ENCODE measurements at places on chromosomes 7 and 10.

GRCh38 chr7:70619659-70620058 is 512.3 kb upstream of the GALNT17 start:
- DNase-seq: no peak

DNA sequence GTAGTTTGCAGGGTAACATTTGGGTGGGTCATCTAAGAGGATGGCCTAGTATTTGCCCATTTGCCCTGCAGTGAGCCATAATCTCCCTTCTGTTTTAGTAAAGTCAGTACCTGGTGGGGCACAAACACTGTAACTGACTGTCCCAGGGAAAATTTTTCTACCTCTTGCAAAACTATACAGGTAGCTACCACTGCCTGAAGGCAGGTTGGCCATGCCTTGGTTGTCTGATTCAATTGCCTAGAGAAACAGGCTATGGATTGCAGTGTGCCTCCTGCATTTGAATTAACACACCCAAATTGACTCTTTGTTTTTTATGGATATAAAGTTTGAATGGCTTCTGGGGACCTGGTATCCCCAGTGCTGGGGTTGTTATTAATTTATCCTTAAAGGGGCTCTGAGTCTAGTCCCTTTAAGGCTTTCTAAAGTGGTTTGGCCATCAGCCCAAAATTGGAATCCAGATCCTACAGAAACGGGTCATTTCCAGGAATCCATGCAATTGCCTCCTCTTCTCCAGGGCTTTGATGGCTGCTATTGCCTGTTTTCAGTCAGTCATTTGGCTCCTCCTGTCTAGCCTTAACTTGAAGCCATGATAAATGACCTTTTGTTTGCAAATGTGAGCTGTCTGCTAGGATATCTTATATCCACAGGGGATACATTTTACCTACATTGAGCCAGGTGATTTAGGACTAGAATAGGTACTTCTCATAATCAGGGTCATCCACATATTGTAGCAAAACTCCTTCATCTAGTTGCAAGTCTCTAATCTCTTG is 89.1 kb downstream of the STRA8 start:
- no peak for DNase-seq

DNA sequence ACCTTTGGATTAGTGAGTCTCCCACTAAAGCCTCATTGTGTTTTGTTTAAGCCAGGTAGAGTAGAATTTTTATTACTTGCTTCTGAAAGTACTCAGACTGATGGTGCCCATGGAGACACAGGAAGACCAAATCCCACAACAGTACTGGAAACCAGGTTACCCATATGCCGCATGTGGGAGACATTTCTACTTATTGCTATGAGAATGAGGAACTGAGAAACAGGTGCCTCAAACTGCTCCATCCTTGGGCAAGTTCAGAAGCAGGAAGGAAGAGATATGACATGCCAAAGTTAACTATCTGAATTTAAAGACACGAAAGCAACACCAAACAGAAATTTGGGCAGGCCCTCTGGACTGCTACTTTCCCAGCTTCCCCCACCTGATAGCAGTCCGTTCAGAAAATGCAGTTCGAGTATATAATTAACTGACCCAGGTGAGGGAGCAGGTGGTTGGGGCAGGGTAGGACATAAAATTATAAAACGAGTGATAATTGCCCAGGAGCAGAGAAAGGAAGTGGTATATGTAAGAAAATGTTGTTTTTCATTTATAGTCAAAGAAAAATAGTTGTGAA is 382.3 kb upstream of the MTPN start:
- DNase-seq: no peak

- no peak for DNase-seq
Observed at GRCh38 chr10:31004611-31005193, 27.0 kb downstream of the ZNF438 start.

DNA sequence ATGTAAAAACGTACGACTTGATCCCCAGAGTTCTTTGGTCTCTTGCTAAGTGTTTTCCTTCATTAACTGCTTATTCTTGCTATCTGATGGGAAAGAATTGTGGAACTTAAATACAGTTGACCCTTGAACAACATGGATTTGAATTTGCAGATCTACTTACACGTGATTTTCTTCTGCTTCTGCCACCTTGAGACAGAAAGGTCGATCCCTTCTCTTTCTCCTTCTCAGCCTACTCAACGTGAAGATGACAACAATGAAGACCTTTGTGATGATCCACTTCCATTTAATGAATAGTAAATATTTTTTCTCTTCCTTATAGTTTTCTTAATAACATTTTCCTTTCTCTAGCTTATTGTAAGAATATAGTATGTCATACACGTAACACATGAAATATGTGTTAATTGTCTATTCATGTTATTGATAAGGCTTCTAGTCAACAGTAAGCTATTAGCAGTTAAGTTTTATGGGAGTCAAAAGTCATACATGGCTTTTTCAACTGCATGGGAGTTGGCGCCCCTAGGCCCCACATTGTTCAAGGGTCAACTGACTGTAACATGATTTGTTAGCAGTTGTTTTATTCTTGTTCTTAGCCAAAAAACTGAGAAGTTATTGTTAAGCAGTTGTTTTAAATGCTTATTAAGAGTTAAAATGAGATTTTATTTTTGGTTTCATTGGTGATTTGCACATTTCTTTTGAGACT is 11.2 kb downstream of the MKLN1 start:
- DNase-seq: no peak

Data from right renal pelvis (tissue), 4 donors.